ENCODE measurements at places on chromosomes 4 and X.

DNA sequence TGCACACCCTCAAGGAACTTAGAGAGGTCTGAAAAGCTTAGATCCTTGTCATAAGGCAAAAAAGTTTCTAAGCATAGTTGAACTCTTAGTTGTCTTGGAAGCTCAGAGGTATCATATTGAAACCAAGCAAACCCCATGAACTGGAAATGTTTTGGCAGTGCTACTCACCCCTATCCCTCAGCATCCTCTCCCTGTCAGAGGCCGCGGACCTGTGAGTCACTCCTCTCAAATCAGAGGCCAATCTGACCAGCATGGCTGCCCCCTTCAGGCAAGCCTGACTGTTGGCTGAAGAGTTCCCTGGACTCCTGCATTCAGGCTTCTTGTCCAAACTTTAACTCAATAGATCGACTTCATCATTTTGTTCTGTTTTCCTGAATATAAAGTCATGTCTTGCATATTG, 69.4 kb downstream of the KCNIP4 start:
- H3K36me3 ChIP-seq, result no peaks in the 10 kb centered on the region
- H3K27me3 ChIP-seq, result no peaks in the 10 kb centered on the region
- peak; percentile 7 for DNase-seq
- no peak overlapping the region for H3K4me3 ChIP-seq
- no peaks in the 10 kb centered on the region for H3K4me1 ChIP-seq
- H3K27ac ChIP-seq, result no peak overlapping the region

DNA sequence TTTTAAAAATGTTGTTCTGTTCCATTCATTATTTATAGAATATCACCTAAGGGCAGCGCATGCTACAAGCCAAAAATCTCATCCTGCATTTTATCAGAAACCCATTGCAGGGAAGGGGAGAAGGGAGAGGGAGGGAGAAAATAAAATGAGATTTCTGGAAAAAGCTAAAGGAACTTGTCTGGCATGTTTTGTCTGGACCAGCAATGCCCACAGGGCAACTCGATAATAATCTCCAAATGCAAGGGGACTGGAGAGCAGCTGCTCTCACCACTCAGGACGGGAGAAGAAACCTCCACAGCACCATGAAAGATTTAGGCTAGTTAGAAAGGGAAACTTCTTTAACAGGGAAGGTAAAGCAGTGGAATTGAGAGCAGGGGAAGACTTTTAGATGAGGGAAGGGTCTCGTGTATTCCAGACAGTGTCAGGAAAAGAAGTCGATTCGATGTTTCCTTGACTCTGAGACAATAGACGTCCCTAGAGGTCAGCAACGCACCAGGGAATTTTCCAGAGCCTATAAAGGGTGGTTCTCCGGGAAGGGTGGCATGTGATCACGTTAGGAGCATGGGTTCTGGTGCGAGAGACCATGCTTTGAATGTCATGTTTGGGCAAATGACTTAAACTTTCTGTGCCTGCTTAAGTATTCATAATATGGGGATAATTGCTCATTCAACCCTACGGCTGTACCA, 132.2 kb upstream of the NDP start:
- no peak overlapping the region for H3K27ac ChIP-seq
- no peaks in the 10 kb centered on the region for H3K36me3 ChIP-seq
- no peak overlapping the region for H3K4me3 ChIP-seq
- H3K4me1 ChIP-seq, result no peaks in the 10 kb centered on the region

GRCh38 chr4:134057356-134057755, 144.2 kb downstream of the PABPC4L start:
- no peak for DNase-seq
- H3K36me3 ChIP-seq, result no peaks in the 10 kb centered on the region
- H3K4me1 ChIP-seq, result no peaks in the 10 kb centered on the region
- H3K4me3 ChIP-seq, result no peak overlapping the region

DNA sequence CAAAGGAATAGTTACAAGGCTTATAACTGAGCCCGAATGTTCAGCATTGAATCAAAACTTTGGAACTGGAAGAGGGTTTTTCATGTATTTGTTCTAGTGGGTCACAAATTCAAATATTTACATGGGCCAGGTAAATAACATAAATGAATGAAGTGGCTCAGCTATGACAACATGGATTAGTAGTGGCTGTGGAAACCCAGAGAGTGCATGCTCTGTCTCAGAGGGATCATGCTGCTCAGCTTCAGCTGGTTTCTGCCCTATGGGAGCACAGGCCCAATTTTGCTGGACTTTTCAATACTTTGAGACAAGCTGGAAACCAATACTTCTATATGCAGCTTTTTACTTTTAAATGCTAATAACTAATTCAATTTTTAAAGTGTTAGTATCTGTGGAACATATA, 394.0 kb upstream of the TEX13C start:
- DNase-seq, result no peak
- H3K4me3 ChIP-seq, result no peak overlapping the region
- H3K4me1 ChIP-seq, result no peaks in the 10 kb centered on the region
- H3K27me3 ChIP-seq, result no peaks in the 10 kb centered on the region
- H3K27ac ChIP-seq, result no peak overlapping the region
- no peaks in the 10 kb centered on the region for H3K36me3 ChIP-seq

GRCh38 chrX:68651110-68651509, 3.6 kb downstream of the STARD8 start:
- peaks cover 2% of the 10 kb centered on the region for H3K4me1 ChIP-seq
- no peaks in the 10 kb centered on the region for H3K27me3 ChIP-seq
- DNase-seq, result no peak
- H3K36me3 ChIP-seq, result no peaks in the 10 kb centered on the region
- H3K27ac ChIP-seq, result no peak overlapping the region
- H3K4me3 ChIP-seq, result no peak overlapping the region

GRCh38 chr4:139791681-139792080, 126.1 kb downstream of the MGST2 start:
- no peaks in the 10 kb centered on the region for H3K4me1 ChIP-seq
- no peak overlapping the region for H3K27ac ChIP-seq
- no peaks in the 10 kb centered on the region for H3K36me3 ChIP-seq
- DNase-seq, result no peak
- no peaks in the 10 kb centered on the region for H3K27me3 ChIP-seq

DNA sequence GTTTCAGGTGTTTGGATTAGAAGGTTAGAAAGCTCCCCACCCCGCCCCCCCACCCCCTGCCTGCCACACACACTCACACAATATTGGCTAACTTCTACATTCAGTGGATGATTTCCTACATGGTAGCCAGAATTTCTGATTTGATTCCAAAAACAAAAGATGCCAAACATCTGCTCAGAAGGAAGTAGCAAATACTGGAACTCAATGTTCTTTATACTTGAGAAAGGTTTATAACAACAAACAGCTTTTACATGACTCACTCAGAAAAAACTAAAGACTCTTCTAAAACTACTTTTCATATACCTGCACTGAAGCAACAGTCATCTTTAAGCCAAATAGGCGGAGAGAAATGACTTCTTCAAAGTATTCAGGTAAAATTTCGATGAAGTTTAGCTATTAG, 750.5 kb upstream of the POU3F4 start:
- H3K36me3 ChIP-seq, result no peaks in the 10 kb centered on the region
- no peaks in the 10 kb centered on the region for H3K27me3 ChIP-seq
- no peak overlapping the region for H3K4me3 ChIP-seq
- no peaks in the 10 kb centered on the region for H3K4me1 ChIP-seq
- no peak for DNase-seq

- DNase-seq, result peak; percentile 1
- no peaks in the 10 kb centered on the region for H3K36me3 ChIP-seq
- H3K27ac ChIP-seq, result no peak overlapping the region
- no peak overlapping the region for H3K4me3 ChIP-seq
These were observed 158.4 kb downstream of the TENT5D start for GRCh38 chrX:80578517-80579105.

DNA sequence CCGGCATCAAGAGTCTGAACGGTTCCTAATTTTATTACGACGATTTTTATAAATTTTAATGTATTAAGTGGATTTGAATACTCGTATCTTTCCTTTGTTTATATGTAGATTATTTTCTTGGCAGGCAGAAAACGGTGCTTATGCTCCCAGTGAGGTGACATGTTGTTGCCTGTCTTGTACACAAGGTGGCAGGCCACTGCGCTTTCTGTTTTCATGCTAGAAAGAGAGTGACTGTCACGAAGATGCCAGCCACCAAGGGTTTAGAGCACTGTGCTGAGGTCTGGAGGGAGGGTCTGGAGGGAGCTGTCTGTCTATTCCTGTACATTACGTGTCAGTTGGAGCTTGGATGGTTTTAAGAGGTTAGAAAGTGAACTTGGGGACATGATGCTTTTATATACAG, 87.7 kb downstream of the SHROOM2 start:
- DNase-seq, result no peak
- H3K36me3 ChIP-seq, result no peaks in the 10 kb centered on the region
- no peak overlapping the region for H3K27ac ChIP-seq
- H3K27me3 ChIP-seq, result no peaks in the 10 kb centered on the region
- H3K4me3 ChIP-seq, result no peak overlapping the region

GRCh38 chr4:149719357-149719756, 96.3 kb downstream of the IQCM start:
- no peak for DNase-seq
- no peaks in the 10 kb centered on the region for H3K36me3 ChIP-seq
- no peaks in the 10 kb centered on the region for H3K27me3 ChIP-seq
- H3K27ac ChIP-seq, result no peak overlapping the region
- no peaks in the 10 kb centered on the region for H3K4me1 ChIP-seq
- H3K4me3 ChIP-seq, result no peak overlapping the region

DNA sequence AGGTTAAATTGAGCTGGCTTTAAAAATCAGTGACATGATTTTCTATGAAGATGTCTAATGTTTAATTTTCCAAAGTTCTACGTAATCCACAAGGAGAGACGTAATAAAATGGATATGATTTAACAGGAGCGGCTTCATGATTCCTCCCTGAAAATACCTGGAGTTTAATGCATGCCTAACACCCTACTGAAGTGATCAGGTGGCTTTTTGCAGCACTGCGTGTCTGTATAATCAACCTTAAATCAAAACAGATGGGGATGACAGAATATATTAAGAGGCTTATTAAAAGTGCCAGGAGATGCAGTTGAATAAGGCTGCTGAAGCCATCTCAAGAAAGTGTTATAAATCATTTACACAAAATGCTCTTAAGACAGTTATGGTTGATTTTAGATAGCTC, 112.4 kb upstream of the TLR3 start:
- no peaks in the 10 kb centered on the region for H3K27me3 ChIP-seq
- H3K4me3 ChIP-seq, result no peak overlapping the region
- no peaks in the 10 kb centered on the region for H3K36me3 ChIP-seq
- H3K27ac ChIP-seq, result no peak overlapping the region
- H3K4me1 ChIP-seq, result no peaks in the 10 kb centered on the region

GRCh38 chrX:96834137-96834536, 49.6 kb upstream of the RPA4 start:
- DNase-seq, result no peak
- H3K4me3 ChIP-seq, result no peak overlapping the region
- H3K27ac ChIP-seq, result no peak overlapping the region
- H3K4me1 ChIP-seq, result no peaks in the 10 kb centered on the region

All from iPS DF 6.9 (cell line).